CD14-positive monocyte (primary cell): ENCODE measurements at places on chromosomes 6 and 20.

GRCh38 chr20:53085720-53086119 lies 113.6 kb downstream of the TSHZ2 start:
- DNase-seq, result no peak

DNA sequence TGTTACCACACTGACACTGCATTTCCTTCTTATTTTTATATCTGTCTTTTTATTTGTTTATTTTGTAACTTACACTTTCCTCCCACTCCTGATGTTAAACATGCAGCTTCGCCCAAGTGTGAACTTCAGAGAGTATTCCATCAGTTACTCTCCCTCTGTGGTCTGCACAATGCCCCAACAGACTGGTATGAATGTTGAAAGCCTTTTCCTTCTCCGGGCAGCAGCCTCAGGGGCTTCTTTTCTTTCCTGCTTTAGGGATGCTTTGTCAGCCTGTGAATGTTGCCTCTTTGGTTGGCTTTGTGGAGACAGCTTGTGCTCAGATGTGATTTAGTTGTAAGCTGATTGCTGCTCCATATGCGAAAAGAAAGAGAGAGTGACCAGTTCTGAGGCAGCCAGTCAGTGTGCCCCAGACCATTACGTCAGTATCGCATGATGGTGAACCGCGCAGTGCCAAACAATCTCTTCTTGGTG lies 44.0 kb downstream of the SMPDL3A start:
- no peak for DNase-seq

DNA sequence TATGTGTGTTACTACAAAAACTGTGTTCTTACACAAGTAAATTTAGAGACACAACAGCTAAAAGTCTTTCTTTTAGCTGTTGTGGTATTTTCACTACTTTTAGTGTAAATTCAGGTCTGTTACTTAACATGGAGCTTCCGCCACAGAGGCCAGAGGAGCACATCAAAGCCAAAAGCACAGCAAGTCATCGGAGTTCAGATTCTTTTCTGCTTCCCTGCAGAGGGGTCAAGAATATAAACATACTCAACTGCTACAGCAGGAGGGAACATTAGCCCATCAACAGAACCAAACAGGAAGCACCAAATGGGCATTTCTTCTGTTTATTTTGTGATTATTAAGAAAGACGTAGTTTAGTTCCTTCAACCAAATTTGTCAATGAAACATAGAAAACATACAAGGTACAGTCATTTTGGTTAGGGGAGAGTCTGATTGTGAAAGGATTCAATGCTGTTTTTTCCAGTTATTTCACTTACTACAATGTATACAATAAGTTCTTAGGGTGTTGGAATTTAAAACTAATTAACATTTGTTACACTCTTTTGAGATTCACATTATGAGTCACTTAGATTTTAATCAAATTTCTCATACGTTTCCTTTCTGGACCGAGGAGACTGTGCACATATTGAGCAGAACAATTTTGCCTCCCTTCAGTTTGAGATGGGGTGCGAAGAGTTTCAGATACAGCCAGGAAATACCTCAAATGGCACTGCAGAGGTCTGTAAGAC lies 42.8 kb upstream of the DSE start:
- no peak for DNase-seq

DNA sequence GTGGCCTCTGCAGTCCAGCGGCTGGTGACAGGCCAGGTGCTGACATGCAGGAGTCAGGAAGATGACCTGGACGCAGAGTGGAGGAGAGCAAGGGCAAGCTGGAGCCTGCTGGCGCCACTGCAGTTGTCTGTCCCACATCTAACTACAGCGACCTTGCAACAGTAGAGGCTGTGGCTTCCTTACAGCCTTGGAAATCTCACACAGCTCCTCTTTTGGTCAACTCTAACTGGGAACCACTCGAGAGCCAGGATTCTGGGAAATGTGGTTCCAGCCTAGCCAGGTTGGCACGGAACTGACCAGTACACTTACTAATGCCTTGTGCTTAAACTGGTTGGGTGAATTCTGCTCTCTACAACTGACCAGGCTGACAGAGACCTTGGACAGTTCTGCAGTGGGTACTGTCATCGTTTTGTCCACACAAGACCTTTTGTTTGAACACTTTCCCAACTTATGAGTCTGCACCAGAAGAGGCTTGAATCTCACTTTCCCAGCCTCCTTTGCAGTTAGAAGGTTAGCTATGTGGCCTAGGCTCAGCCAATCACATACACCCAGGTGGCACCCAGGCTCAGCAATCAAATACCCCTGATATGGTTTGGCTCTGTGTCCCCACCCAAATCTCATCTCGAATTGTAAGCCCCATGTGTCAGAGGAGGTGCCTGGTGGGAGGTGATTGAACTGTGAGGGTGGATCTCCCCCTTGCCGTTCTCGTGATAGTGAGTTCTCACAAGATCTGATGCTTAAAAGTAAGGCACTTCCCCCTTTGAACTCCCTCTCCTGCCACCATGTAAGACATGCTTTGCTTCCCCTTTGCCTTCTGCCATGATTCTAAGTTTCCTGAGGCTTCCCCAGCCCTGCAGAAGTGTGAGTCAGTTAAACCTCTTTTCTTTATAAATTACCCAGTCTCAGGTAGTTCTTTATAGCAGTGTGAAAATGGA lies 153.5 kb downstream of the ZMYND8 start:
- DNase-seq, result no peak

DNA sequence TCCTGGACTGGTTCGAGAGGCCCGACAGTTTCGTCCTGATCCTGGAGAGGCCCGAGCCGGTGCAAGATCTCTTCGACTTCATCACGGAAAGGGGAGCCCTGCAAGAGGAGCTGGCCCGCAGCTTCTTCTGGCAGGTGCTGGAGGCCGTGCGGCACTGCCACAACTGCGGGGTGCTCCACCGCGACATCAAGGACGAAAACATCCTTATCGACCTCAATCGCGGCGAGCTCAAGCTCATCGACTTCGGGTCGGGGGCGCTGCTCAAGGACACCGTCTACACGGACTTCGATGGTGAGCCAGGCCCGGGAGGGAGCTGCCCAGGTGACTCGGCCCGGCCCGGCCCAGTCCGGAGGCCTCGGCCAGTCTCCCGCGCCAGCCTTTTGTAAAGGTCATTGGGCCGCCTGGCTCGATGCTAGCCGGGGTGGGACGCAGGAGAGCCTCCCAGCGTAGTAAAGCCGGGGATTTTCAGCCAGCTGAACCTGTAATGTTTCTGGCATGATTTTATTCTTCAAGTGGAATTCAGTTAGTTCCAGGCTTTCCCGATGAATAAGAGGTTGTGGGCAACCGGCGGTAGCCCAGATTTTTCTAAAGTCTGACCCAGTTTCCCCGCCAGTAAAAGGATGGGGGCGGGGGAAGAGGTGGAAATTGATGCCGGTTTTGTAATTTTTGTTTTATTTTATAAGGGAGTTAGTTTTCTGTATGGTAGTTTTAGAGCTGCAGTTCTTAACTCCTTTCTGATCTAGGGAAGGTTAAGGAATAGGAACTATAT lies 1.4 kb downstream of the PIM1 start:
- DNase-seq, result peak; percentile 22

DNA sequence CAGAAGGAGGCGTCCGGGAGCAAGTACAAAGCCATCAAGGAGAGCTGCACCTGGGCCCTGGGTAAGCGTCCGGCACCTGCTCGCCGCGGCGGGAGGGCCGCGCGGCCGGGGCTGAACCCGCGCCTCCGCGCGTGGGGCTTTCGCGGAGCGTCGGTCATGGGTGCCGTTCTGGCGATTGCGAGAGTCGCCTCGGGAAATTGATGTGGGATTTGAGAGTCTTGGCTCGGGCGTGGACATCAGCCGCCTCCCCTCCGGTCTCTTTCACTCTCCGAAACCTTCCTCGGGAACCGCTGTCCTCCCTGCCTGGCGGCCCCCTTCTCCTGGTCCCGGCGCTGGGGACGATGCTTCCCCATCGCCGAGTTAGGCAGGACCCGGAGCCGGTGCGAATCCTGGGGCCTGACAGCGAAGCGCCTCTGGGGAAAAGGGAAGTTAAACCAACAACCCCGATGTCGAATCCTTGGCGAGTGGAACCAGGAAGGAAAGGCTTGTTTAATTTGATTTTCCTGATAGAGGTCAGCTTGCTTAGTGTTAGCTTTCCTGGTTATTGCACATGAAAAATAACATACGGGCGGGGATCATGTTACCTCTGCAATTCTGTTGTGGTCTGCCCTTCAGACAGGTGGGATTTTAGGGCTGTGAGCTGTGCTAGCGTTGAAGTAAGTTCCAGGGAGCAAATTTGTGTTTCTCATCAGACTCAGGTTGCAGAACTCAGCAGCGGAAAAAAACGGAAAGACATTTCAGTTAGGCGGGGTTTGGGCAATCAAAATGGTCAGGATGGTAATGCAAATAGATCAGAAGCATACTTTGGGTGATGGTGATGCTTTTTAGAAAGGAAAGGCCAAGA lies 594 bp downstream of the ARFGEF3 start:
- peak; percentile 40 for DNase-seq

GRCh38 chr6:141152951-141153350 lies 979.8 kb upstream of the GJE1 start:
- no peak for DNase-seq

DNA sequence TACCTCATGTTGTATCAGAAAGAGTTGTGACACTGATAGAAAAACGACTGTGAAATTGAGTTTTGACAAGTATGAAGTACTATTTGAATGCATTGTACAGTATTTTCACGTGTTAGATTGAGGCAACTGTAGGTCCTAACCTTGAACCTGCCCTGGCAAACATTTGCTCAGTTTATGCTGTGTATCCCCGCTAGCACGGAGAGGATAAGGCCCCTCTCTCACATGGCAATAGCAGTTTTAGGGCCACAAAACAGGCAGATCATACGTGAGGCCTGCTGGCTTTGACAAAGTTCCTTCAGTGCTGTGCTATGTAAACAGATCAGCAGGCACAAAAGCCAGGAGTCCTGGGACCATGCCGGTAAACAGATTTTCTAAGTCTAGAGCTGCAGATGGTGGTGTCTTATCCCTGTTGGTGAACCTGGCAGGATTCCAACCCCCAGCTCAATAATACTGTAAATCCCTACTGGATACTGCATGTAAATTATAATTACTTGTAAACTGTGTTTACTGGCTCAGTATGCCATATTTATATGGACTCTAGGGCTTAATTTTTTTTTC lies 23.8 kb upstream of the FAM217A start:
- DNase-seq, result no peak

GRCh38 chr6:136788069-136788902 lies 4.0 kb downstream of the MAP3K5 start:
- peak; percentile 49 for DNase-seq

- DNase-seq, result peak; percentile 31
Measured at GRCh38 chr20:313948-314347, 11.4 kb upstream of the SOX12 start.

DNA sequence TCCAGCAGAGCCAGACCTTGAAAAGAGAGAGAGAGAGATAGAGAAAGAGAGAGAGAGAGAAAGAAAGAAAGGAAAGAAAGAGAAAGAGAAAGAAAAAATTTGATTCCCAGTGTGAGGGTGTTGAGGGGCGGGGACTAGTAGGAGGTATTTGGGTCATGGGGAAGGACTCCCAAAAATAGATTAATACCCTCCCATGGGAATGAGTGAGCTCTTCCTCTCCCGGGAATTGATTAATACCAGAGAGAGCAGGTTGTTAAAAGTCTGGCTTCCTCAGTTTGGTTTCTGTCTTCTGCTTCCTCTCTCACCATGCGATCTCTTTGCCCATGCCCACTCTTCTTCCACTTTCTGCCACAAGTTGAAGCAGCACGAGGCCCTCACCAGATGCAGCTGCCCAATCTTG lies 28.8 kb upstream of the CFAP206 start:
- DNase-seq, result no peak

DNA sequence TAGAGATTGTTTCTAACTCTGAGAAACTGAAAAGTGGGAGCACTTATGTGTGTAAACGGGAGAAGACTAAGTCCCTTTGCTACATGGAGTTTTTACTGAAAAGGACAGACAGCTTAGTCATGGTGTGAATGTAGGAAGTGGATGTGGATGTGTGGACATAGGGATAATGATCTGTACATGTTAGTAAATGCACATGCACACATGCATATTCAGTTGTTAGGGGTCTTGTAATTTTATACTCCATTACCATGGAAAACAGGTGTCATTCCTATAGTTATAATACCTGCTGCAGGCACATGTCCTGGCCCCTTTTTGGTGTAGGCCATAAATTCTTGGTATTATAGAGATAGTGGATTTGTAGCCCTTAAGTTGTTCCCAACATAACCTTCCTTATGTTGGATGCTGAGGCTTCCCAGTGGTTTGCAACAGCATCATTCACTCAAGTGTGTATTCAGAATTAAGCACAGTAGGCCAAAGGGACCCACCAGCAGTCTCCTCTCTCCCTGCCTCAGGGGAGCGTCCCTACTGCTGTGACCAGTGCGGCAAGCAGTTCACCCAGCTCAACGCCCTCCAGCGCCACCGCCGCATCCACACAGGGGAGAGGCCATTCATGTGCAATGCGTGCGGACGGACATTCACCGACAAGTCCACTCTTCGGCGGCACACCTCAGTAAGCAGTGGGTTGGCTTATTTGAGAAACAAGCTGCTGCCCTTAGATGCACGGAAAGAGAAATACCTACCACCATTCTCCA lies 7.3 kb downstream of the GZF1 start:
- no peak for DNase-seq

DNA sequence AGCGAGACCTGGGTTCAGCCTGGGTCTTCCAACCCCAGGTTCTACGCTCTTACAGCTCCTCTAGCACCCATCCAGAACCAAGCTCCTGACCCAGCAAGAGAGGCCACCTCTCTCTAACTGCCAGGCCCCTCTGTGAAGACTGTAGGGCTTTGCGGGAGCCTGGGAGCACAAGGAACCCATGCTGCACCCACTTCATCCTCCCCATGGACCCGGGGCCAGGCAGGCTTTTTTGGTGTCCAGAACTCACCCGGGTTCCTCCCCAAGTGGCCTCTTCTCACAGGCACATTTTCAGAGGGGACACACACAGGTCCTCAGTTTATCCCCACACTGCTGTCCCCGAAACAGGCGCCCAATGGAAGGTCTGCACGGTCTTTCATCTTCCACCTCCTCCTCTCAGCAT lies 145.9 kb downstream of the SYNDIG1 start:
- DNase-seq, result no peak

DNA sequence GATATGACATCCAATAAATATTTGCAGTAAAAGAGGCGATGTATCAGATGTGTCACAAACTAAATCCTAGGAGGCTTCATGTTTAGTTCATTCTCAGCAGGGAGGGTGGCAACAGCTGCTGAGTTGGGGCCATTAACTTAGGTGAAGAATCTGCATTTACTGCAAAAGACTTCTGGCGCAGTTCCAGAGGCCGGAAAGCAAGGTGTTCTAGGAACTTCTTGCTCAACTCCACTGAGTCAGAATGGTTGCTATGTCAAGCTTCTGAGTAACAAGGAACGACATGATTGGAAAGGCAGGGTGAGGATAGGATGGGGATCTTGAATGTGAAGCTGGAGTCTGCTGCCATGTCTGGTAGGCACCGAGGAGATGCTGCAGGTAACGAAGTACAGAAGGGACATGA lies 11.7 kb downstream of the ADNP start:
- DNase-seq, result no peak
